ENCODE measurements at places on chromosomes 1 and 21. TPM values are rescaled to one million over a fixed set of nuclear protein-coding genes. Genes with fewer than 3 reads are reported as not detected.

Gene PTCH2
- total RNA-seq = 0.22 TPM

Gene DNAH14
- total RNA-seq = 15.0 TPM

Gene ADAM30
- not detected for total RNA-seq

Gene SETDB1
- total RNA-seq = 42.7 TPM

Gene CCDC181
- total RNA-seq = under 0.01 TPM

Gene KCNA3
- total RNA-seq = 0.66 TPM

Gene HLX
- 18.2 TPM for total RNA-seq

Gene SLFNL1
- 0.44 TPM for total RNA-seq

Gene CLDN17
- total RNA-seq = not detected

Gene ZRANB2
- total RNA-seq = 43.5 TPM

Gene SLAMF9
- not detected for total RNA-seq

Gene CTH
- total RNA-seq = 27.6 TPM

Gene VSIG8
- 0.43 TPM for total RNA-seq

Gene COL9A2
- total RNA-seq = 0.14 TPM

Gene ZC3H12A
- total RNA-seq = 50.8 TPM

Gene SH2D2A
- total RNA-seq = not detected

Gene PDC
- 0.29 TPM for total RNA-seq

Gene SPATA46
- total RNA-seq = not detected

Gene RGS1
- total RNA-seq = 1.6 TPM

Gene CXADR
- total RNA-seq = 5.6 TPM

Gene CTXND2
- total RNA-seq = not detected

Gene CADM3
- not detected for total RNA-seq

Gene AUNIP
- total RNA-seq = 6.6 TPM

Gene ANKRD34A
- 3.1 TPM for total RNA-seq

Gene FAM163A
- not detected for total RNA-seq

Gene HES4
- total RNA-seq = 16.8 TPM

Gene CTPS1
- total RNA-seq = 67.7 TPM

Gene C1orf185
- not detected for total RNA-seq

Gene TMEM125
- not detected for total RNA-seq

Gene ARHGAP30
- under 0.01 TPM for total RNA-seq

Gene SPATA21
- total RNA-seq = not detected

Gene SUMO3
- total RNA-seq = 105 TPM

Gene RHD
- total RNA-seq = not detected

Gene ALX3
- total RNA-seq = not detected

Gene UMODL1
- 0.29 TPM for total RNA-seq

Gene CIART
- 3.4 TPM for total RNA-seq

Gene TMEM52
- total RNA-seq = 0.44 TPM

Gene IFI44
- 3.3 TPM for total RNA-seq

Gene OPRD1
- total RNA-seq = not detected

Gene LAMB3
- total RNA-seq = 4.6 TPM

Gene PPP2R5A
- total RNA-seq = 24.8 TPM

Gene MYBPH
- total RNA-seq = 0.88 TPM

Gene CFAP107
- total RNA-seq = not detected

Gene FGR
- not detected for total RNA-seq

Gene SPRR2B
- not detected for total RNA-seq

Gene ZBTB37
- 7.0 TPM for total RNA-seq

Gene ZNF648
- under 0.01 TPM for total RNA-seq

Data from placental pericyte (primary cell).